Activated CD8-positive, alpha-beta memory T cell treated with anti-CD3 and anti-CD28 coated beads, Interleukin-2, amount 50 U/mL, for 4 hours (primary cell): ENCODE measurements at places on chromosomes 12 and 14.

GRCh38 chr12:1325666-1326065 lies 268.7 kb downstream of the FBXL14 start:
- DNase-seq, result no peak

- DNase-seq, result no peak
Measured at GRCh38 chr12:130768120-130768519, 52.0 kb upstream of the RIMBP2 start.

- no peak for DNase-seq
Measured at GRCh38 chr12:62763312-62763711, 171.6 kb downstream of the PPM1H start.

DNA sequence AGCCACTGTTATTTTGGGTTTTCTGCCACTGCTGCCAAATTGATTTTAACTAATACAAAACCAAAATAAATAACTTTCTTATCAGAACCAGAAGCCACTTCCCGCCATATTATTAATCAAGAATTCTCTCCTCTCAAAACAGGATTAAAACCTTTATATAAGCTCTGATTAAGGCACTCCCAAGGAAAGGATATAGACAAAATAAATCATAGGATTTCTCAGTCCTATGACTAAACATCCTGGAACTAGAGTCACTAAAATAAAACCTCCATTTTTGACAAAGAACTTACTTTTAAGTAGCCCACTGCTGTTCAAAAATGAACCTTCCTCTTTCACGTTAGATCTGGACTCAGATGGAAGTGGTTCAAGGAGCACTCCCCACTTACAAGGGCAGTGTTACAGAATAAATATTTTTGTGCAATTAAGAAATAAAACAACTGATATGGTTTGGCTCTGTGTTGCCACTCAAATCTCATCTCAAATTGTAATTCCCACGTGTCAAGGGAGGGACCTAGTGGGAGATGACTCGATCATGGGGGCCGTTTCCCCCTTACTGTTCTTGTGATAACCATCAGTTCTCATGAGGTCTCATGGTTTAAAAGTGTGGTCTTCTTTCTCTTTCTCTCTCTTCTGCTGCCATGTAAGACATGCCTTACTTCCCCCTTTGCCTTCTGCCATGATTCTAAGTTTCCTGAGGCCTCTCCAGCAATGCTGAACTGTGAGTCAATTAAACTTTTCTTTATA lies 26.4 kb downstream of the GXYLT1 start:
- no peak for DNase-seq

DNA sequence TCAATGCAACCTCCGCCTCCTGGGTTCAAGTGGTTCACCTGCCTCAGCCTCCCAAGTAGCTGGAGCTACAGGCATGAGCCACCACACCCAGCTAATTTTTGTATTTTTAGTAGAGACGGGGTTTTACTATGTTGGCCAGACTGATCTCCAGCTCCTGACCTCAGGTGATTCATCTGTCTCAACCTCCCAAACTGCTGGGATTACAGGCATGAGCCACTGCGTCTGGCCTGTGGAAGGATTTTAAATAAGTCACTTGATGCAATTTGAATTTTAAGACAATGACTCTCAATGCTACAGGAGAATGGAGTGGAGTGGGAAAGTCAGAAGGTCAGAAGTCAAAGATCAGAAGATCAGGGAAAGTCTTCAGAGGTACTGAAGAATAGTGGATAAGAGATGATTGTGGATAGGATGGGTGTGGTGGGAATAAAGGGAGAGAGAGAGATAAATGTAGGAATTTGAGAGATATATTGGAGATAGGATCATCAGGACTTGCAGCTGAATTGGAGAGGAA lies 15.4 kb downstream of the TMEM52B start:
- no peak for DNase-seq

- DNase-seq, result no peak
Measured at GRCh38 chr12:87836190-87836589, 193.0 kb downstream of the C12orf50 start.

GRCh38 chr12:19018302-19018970 lies 111.1 kb upstream of the PLEKHA5 start:
- DNase-seq, result no peak

DNA sequence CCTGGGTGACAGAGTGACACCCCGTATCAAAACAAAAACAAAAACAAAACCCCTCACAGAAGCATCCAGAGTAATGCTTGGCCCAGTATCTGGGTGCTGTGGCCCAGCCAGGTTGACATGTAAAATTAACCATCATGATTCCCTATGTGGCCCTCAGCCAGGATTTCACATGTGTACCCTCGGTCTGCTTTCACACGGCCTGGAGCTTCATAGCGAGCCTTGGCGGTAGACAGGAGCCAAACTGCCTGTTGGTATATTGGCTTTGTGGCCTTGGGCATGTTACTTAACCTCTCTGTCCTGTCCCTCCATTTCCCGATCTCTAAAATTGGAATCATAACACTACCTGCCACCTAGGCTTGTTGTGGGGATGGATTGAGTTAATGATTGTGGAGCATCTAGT lies 65.5 kb downstream of the ADCK1 start:
- DNase-seq, result no peak

DNA sequence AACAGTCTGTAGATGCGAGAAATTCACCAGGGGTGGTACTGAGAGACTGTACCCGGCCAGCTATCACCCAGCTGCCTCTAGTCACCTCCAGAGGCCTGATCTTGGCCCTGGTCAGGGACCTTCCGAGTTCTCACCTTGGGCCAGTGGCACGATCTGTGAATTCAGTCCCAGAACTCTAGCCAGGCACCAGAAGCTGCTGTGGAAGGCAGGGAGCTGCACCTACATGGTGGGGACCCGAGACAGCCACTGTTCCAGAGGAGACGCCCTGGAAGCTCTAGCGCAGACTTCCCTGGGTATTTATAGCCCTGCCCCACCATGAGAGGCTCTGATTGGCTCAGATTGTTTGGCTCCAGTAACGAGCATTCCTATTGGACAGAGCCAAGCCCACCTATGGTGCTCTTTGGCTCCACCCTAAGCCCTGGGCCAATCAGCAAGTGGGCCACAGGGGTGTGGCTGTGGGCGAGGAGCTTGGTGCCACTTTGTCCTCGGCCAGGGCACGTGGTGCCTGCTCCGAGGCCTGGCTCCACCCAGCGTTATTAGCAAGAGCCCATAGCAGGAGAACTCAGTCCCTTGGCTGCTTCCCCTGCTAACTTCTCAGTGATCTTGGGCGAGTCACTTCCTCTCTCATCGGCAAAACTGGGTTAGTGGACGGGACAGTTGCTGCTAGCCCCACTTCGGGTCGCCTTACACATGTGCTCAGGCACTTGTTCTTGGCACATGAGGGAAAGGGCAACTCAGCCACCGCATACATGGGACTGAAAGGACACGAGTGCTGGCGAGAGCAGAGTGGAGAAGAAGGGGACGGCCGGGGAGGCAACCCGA lies 89.0 kb upstream of the BCL11B start:
- no peak for DNase-seq

- DNase-seq, result no peak
Measured at GRCh38 chr14:102071283-102071998, 15.4 kb downstream of the HSP90AA1 start.

DNA sequence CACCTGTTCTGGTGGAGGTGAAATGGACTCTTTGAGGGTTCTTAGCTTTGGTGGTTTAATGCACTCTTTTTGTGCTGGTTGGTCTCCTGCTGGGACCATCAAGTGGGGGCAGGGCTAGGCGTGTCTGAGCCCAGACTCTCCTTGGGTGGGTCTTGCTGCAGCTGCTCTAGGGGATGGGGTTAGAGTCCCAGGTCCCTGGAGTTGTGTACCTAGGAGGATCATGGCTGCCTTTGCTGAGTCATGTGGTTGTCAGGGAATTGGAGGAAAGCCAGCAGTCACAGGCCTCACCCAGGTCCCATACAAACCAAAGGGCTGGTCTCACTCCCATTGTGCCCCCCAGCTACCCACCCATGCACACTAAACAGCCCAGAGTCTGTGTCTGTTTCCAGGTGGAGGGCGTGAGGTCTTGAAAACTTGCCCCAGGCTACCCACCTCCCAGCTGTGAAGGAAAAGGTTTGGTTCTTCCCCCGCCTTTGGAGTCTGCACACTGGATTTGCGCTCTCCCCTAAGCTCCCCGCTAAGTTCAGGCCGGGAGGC lies 387.7 kb downstream of the TMTC2 start:
- DNase-seq, result no peak

GRCh38 chr14:69204753-69205152 lies 13.5 kb downstream of the EXD2 start:
- no peak for DNase-seq

DNA sequence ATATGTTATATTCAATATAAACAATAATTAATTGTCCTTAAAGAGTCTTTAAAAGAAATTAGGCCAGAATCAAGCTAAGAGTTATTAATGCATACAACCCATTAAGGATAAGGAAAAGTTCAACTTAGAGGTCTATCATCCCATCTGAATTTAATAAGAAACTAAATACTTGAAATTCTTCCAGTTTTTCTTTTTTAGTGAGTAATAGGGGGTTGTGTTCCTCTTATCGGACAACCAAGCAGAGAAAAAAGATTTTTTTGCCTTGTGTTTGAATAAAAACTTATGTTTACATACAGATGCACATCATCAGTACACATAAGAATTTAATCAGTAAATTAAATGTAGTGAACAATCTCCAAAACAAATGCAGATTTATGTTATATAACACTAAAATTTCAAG lies 32.5 kb downstream of the PAWR start:
- DNase-seq, result no peak

- DNase-seq, result no peak
Measured at GRCh38 chr12:27651201-27651600, 45.0 kb upstream of the REP15 start.

DNA sequence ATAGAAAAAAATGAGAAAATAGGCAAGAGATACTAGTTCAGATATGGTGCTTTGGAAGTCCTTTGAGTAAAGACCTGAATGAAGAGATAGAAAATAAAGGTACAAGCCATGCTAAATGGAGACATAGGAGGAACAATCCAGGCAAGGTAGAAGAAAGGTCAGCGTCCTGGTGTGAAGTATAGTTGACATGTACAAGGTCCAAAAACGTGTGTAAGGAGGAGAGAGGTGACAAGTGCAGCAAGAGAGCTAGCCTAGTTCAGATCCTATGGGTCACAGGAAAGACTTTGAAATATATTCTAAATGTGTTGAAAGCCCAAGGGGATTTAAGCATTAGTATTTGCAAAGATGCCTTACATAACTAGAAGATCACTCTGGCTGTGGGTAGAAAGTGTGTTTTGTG lies 88.2 kb downstream of the SLCO1B1 start:
- DNase-seq, result no peak

GRCh38 chr12:124445121-124445718 lies 122.2 kb downstream of the NCOR2 start:
- no peak for DNase-seq

- DNase-seq, result no peak
Measured at GRCh38 chr14:37056473-37056872, 115.9 kb downstream of the SLC25A21 start.

DNA sequence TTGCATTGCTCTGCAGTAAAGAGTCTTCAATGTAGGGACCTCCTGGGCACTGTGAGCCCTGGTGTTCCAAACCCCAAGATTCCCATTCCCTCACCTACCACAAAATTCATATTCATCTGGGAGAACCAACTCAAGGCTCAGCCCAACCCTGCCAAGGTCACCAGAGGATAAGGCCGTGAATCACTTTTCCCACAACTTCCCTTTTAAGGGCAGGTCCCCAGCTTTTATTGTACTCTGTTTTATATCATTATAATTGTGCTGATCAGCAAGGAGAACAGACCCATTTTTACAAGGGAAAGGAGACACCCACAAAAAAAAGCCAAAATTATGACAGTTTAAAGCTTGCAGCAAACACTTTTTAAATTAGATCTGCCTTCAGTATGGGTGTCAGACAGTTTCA lies 363.0 kb upstream of the FKBP4 start:
- no peak for DNase-seq

DNA sequence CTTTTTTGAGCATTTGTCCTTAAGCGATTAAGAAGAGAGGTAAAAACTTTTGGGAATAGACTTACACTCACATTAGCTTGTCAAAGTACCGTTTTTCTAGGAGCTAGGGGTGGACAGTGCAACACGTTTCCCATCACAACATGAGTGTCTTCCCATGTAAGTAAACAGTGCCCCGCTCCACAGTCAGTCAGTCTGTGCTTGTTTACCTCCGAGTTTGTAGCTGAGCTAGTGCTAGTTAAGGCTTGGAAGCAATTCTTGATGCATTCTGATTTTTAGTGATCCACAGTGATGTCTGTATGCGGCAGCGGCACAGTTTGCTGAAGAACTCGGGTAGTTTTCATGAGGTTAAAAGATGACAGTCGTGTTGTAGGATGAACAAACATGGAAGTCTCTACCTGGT lies 941 bp downstream of the ZDHHC17 start:
- DNase-seq, result no peak

DNA sequence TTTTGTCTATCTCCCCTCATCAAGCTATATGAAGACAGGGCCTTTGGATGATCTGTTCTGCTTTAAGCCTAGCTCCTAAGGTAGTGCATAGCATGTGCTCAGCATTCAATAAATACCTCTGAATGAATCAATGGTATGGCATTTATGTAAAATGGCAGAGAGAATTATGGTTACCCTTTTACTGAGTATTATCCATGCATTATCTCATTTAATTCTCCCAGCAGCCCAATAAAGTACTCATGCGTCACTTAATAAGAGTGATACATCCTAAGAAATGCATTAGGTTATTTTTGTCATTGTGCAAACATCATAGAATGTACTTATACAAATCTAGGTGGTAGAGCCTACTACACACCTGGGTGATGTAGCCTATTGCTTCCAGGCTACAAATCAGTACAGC lies 269.7 kb downstream of the KSR2 start:
- DNase-seq, result no peak

GRCh38 chr14:76123426-76124225 lies 28.1 kb upstream of the GPATCH2L start:
- no peak for DNase-seq

- DNase-seq, result no peak
Measured at GRCh38 chr12:77122236-77122635, 56.9 kb upstream of the E2F7 start.

GRCh38 chr14:101585211-101585610 lies 23.9 kb downstream of the DIO3 start:
- no peak for DNase-seq

GRCh38 chr12:19030603-19031002 lies 98.9 kb upstream of the PLEKHA5 start:
- no peak for DNase-seq

- no peak for DNase-seq
Measured at GRCh38 chr12:107829271-107829670, 54.8 kb downstream of the ASCL4 start.

- no peak for DNase-seq
Measured at GRCh38 chr12:12986775-12987331, 13.2 kb downstream of the HEBP1 start.

GRCh38 chr14:103296987-103297386 lies 37.0 kb upstream of the EIF5 start:
- DNase-seq, result no peak

DNA sequence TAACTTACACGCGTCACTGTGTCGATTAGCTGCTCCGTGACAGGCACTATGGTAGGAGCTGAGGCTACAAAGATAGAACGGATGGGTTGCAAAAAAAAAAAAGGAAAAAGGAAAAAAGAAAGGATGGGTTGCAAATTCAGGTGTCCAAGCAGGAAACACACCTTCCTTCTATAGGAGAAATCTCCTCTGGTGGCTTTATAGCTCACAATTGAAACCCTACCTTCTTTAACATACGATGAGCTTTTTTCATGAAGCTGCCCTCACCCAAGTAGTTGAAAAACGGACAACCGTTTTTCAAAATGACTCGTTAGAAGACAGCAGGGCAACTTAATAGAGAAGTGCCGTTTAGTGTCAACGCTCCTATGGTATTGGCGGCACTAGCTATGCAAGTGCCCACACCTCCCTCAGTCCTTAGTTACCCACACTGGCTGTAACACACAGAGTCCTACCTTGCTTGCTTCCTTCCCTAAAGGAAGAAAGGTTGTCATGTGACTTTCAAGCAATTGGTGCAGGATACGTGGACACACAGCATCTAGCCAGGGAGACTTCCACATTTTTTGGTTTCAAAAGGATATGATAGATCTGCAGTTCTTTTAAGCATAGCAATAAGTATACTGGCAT lies 682 bp upstream of the TRIP11 start:
- DNase-seq, result no peak
